ENCODE measurements at places on chromosomes 13 and 19. TPM values are rescaled to one million over a fixed set of nuclear protein-coding genes. Genes with fewer than 3 reads are reported as not detected.

Gene CA11
- polyA plus RNA-seq = 13.5 TPM

Gene KCNN4
- polyA plus RNA-seq = 22.2 TPM

- DNase-seq = no peak
These were observed 115.9 kb downstream of the TSHZ3 start for GRCh38 chr19:31233295-31233800.

GRCh38 chr19:12450844-12451243, 10.0 kb upstream of the ZNF443 start:
- DNase-seq = no peak

Gene IQCN
- polyA plus RNA-seq = 1.9 TPM

DNA sequence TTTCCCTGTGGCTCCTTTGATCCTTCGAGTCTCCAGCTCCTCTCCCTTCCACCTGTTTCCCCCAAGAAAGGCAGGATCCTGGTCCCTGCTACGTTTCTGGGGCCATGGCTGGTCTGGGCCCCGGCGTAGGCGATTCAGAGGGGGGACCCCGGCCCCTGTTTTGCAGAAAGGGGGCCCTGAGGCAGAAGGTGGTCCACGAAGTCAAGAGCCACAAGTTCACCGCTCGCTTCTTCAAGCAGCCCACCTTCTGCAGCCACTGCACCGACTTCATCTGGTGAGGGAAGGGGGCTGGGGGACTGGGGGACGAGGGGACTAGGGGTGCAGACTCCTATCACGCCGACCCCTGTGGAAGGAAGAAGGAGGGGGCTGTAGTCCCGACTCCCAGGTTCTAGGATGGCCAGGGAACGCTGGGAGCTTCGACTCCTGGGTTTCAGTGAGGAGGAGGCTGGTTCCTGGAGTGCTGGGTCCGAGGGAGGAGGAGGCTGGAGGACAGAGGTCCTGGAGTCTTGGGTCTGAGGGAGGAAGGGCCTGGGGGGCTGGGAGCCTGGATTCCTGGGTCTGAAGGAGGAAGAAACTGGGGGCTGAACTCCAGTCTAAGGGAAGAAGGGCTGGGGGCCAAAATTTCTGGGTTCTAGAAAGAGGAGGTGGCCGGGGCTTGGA, 524 bp downstream of the PRKCG start:
- DNase-seq = no peak
